ENCODE measurements at places on chromosomes 3 and 15.

GRCh38 chr3:197545571-197545970, 10.2 kb downstream of the BDH1 start:
- no peak for DNase-seq

DNA sequence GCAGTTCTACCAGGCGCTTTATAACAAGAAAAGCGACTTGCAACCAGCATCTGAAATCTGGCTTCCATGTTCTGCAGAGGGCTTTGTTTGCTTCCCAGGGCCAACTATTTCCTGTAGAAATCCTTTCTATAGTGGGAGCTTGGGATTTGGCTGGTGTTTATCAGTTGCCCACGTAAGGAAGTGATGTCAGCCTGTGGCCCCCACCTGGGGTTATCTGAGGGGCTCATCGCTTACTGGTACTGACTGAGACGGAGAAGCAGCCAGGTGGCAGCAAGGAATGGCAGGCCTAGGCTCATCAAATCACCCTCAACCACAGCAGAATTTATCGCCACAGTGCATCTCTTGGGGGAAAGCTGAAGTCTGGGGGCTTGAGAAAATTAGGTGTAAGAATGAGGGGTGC, 14.6 kb upstream of the CCR9 start:
- DNase-seq: no peak

DNA sequence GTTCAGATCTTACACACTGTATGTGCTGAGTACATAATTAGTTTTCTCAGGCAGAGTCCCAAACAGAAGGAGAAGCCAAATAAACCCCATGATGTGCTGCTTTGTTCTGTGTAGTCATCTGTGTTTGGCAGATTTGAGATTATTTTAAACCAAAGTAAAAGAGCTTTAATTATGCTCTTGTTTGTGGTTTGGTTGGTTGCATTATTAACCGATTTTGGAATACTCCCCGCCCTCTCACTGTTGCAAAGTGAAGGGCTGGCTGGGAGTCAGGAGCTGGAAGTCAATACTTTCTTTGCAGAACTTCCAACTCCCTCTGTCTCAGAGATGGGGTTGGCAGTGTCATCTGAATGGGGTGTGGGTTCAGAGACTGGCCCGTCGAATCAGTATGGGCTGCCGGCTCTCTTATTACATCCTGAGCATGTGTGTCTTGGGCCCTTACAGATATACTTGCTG, 34.4 kb downstream of the SLCO3A1 start:
- no peak for DNase-seq

DNA sequence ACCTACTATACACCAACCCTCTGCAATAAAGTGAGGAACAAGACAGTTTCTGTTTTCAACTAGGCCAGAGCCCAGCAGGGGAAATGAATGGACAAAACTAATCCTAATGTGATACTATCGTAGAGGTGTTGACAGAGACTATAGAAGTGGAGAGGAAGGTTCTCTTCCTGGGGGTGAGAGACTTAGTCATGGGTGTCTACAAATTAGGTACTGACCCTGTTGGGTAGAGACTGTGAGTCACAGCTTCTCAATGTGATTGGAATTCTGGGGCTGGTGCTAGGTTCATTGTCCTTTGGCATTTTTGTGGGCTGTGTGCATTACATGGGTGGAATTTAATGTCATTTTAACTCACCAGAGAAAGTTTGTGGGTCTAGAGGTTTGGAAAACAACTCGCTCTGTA, 79.3 kb downstream of the ADAMTSL3 start:
- no peak for DNase-seq

DNA sequence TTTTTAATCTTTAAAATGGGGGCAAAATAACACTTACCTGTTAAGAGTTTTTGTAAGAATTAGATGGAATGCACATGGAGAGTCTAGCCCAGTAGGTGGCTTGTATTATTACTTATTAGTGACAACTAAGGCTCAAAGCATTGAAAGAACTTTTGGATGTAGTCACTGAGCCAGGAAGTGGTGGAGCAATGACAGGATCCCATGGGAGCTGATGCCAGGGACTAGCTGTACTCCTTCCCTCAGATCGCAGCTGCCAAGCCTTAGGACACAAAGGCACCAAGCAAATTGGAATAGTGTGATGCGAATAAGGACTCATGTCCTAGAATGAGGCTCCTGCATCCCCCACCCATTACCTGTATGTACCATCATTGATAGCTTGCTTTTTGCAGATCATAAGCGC, 370.4 kb upstream of the RGMA start:
- no peak for DNase-seq

- no peak for DNase-seq
These were observed 1250.0 kb upstream of the GBE1 start for GRCh38 chr3:83011481-83011880.

GRCh38 chr3:40911928-40912327, 287.4 kb upstream of the CTNNB1 start:
- no peak for DNase-seq

GRCh38 chr15:59221511-59222505, 15.2 kb downstream of the LDHAL6B start:
- DNase-seq: no peak

GRCh38 chr3:147359177-147360050, 46.9 kb downstream of the ZIC4 start:
- no peak for DNase-seq

GRCh38 chr3:131250466-131250865, 131.1 kb upstream of the NUDT16 start:
- DNase-seq: no peak

DNA sequence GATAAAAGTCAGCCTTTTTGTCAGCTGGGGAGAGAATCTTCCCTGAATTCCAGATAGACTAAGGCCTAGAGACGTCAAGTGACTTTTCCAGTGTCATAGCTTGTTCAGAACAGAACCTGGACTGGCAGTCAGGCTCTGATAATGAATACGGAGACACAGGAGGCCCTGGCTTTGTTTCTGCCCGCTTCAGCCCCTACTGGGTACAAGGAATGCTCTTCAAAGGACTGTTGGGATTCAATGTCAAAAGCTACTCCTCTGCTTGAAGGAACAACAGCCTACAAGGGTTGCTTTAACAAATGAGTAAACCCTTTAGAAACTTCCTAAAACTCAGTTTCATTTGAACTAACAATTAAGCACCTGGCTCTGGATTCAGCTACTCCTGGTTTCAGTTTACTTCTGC, 412.3 kb downstream of the OXSM start:
- DNase-seq: no peak

GRCh38 chr3:123385001-123385401, 63.9 kb downstream of the ADCY5 start:
- DNase-seq: no peak

- DNase-seq: no peak
These were observed 163.4 kb downstream of the ATG7 start for GRCh38 chr3:11435440-11436165.

DNA sequence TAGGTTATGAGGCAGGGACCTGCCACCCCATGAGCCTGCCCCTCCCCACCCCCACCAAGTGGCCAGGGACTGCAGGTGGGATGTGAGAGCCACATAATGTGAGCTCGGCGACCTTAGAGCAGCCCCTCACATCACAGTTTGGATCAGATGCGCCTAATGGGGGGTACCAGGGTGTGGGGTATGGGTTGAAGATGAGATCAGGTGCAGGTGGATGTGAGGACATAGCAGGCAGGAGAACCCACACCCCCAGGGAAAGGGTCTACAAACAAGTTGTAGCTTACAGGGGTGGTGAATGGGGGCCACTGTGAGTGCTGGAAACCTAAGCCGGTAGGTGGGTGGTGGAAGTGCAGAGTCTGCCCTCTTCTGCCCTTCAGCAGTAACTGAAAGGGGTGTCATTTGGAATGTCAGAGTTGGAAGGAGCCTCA, 94.0 kb downstream of the CORO2B start:
- no peak for DNase-seq

DNA sequence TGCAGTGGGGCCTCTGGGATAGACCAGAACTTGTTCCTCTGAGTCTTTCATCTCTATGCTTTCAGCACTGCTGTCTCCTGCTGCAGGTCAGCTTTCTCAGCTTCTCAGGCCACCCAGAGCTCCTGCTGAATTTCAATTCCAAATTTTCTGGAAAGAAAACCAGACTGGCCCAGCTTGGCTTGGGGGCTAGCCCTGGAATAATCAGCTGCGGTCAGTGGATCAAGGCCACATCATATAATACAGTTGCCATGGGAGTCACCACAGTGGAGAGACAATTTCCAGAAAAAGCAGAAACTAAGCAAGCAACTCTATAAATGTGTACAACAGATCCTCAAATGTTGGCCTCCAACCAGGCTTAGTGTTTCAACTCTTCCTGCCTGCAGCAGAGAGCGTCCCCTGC, 91.1 kb upstream of the SLC24A5 start:
- no peak for DNase-seq

DNA sequence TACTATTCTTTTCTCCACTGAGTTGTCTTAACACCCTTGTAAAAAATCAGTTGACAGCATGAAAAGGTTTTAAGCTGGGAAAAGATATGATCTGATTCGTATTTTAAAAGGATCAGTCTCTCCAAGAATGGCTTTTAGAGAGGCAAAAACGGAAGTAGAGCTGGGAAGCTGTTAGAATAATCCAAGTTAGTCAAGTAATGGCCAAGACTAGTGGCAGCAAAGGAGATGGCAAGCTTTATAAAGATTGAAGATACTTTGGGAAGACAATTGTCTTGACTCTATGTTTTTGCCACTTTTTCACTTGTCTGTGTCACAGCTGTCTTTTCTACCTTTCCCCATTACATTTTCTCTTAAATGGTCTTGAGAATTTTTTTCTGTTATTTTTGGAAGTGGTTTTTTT, 243.5 kb upstream of the MANF start:
- no peak for DNase-seq

GRCh38 chr15:41936155-41936554, 36.2 kb downstream of the EHD4 start:
- DNase-seq: no peak

GRCh38 chr3:42894698-42895579, 11.0 kb upstream of the ZNF662 start:
- DNase-seq: no peak

- DNase-seq: no peak
These were observed 91.7 kb upstream of the FGF12 start for GRCh38 chr3:192819001-192819569.

GRCh38 chr3:148335612-148336011, 362.1 kb upstream of the AGTR1 start:
- no peak for DNase-seq

DNA sequence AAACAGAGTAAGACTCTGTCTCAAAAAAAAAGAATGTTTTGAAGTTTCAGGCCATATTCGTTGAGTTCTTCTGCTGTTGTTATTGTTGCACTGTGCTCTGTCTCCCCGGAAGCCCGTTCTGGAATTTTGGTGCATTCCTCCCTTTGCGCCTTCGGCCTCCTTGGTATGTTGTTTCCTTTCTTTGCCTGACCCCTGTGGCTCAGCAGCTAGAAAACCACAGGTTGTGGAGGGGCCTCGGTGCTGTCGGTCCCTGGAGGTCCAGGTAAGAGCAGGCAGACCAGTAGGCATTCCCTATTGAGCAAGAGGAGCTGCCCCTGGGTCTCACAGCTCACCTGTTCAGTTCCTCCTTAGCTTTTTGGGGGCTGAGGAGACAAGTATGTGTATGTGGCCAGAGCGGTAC, 51.0 kb upstream of the DLG1 start:
- DNase-seq: no peak

GRCh38 chr3:129482721-129483120, 42.7 kb downstream of the IFT122 start:
- DNase-seq: no peak

DNA sequence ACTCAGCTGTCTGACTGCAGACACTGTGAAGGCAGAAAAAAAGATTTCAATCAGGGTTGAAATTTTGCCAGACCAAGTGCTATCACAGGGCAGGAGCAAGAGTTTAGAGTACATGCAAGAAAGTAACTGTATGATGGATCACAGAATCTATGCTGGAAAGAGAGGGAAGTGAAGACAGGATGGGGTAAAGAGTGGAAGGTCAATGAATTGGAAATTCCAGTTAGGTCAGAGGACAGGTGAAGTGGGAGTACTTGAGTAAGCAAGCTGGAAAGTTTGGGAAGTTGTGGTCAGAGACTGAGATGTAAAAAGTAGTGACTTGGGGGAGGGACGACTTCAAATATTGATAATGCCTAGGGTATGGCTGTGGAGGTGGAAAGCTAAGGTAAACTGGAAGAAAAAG, 7.2 kb downstream of the SPG11 start:
- DNase-seq: no peak

- no peak for DNase-seq
These were observed 32.2 kb upstream of the TMEM158 start for GRCh38 chr3:45258317-45258716.

GRCh38 chr3:13716540-13717221, 163.2 kb downstream of the WNT7A start:
- DNase-seq: no peak

DNA sequence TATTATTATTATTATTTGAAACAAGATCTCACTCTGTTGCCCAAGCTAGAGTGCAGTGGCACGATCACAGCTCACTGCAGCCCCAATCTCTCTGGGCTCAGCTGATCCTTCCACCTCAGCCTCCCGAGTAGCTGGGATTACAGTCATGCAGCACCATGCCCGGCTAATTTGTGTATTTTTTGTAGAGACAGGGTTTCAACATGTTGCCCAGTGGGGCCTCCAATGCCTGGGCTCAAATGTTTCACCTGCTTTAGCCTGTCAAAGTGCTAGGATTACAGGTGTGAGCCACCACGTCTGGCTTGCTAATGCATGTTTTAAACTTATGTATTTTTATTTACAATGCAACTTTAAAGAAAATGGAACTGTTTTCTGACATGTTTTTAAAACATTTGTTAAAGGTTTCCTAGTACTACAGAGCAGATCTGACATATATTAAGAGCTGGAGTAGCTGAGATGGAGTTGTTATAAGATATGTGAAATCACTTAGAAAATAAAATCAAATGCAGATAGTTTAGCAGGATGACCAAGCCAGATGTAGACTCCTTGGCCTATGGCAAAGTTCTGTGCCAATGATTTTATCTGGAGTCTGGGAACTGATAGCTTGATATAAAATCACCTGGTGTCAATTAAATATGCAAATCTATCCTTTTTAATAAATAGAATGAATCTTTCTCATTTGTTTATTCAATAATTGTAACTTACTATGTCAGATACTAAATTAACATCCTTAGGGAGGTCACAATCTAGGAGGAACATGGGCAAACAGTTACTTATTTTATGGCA, 310.1 kb upstream of the NAALADL2 start:
- DNase-seq: no peak

DNA sequence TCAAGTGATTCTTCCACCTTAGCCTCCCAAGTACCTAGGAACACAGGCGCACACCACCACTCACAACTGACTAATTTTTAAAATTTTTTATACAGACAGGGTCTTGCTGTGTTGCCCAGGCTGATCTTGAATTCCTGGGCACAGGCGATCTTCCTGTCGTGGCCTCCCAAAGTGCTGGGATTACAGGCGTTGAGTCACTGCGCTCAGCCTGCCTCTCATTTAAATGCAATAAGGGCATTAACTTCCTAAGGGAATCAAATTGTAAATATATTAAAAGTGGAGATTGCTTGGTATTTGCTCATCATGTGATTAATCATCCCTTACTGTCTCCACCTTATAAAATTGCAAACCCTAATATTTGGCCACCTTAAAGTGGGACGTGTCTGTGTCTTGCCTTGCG, 65.2 kb downstream of the PGPEP1L start:
- DNase-seq: no peak

- no peak for DNase-seq
These were observed 57.2 kb downstream of the SEC22A start for GRCh38 chr3:123258811-123259420.
